ENCODE measurements at places on chromosomes 2 and 18.

GRCh38 chr2:37854676-37855282 lies 70.3 kb upstream of the RMDN2 start:
- DNase-seq, result no peak

GRCh38 chr18:63051928-63052327 lies 267.6 kb downstream of the BCL2 start:
- no peak for DNase-seq

GRCh38 chr2:217475101-217475500 lies 527.7 kb downstream of the TNS1 start:
- no peak for DNase-seq

- no peak for DNase-seq
Observed at GRCh38 chr18:68489013-68489792, 225.7 kb downstream of the TMX3 start.

GRCh38 chr2:182915369-182916326 lies 49.2 kb upstream of the FRZB start:
- DNase-seq, result no peak

DNA sequence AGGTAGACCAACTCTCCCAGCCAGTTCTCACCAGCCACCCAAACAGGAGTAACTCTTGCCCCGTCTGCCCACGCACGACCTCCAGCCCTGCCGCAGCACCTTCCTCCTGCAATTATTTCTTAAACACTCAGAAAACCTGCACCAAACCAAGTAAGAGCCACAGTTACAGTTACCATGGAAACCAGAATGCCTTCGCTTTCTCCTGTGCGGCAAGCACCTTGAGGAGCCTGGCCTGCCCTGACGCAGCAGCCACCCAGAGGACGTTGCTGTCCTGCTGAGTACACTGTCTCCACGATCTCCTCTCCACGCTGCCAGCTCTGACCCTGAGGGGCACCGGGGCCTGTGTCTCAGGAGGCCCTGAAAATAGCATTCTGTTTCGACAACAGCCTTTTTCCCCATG lies 94.3 kb upstream of the SMIM21 start:
- no peak for DNase-seq

- DNase-seq, result no peak
Observed at GRCh38 chr2:24914713-24915112, 5.3 kb downstream of the ADCY3 start.

GRCh38 chr18:50560681-50561629 lies 1.1 kb downstream of the MAPK4 start:
- DNase-seq, result peak; percentile 81

GRCh38 chr2:235804676-235805075 lies 310.8 kb downstream of the AGAP1 start:
- DNase-seq, result no peak

GRCh38 chr2:156329927-156330726 lies 2.4 kb downstream of the NR4A2 start:
- DNase-seq, result peak; percentile 52

- DNase-seq, result no peak
Observed at GRCh38 chr18:6784046-6784445, 54.5 kb downstream of the ARHGAP28 start.

- no peak for DNase-seq
Observed at GRCh38 chr2:9991829-9992273, 40.4 kb downstream of the GRHL1 start.

DNA sequence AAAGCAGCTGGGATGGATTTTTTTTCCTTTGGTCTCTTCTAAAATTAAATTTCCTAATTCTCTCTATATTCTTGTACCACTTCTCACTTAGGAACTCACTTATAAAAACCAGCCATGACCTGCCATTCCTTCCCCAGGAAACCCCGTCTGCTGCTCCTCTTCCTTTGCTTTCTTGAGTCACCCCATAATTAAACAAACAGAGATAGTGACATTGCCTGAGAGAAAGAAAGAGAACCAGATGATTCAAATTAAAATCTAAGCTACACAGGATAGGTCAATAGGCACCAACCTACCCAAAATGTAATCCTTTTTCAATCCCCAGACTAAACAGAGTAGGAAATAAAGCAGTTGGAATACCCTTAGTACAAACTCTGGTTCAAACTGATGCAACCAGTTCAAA lies 9.7 kb downstream of the STK39 start:
- no peak for DNase-seq

DNA sequence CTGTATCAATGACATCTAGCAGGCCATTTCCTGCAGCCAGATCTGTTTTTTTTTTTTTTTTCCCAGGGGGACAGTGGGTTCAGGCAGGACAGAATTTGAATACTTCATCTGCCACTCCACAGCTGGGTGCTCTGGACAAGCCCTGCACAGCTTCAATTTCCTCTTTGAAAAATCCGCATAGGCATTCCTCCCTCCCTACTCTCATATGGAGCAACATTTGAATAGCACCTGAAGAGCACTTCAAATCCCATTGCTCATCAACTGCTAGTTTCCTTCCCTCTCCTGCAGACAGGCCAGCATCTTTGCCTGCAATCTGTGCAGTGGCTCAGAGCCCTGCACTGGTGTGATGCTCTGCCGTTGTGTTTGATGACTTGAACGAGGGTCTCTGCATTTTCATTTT lies 326.3 kb downstream of the TSN start:
- no peak for DNase-seq

- no peak for DNase-seq
Observed at GRCh38 chr2:106026271-106027190, 167.6 kb downstream of the UXS1 start.
